ENCODE measurements at places on chromosomes 12 and 14. TPM values are rescaled to one million over a fixed set of nuclear protein-coding genes. Genes with fewer than 3 reads are reported as not detected.

Gene CISTR
- not detected for polyA plus RNA-seq

Gene SELPLG
- 3.3 TPM for polyA plus RNA-seq

Gene FGF6
- polyA plus RNA-seq = not detected

- no peak for DNase-seq
These were observed 363.7 kb downstream of the SOX5 start for GRCh38 chr12:23585782-23586163.

- DNase-seq = no peak
These were observed 5.3 kb upstream of the FOXN3 start for GRCh38 chr14:89422181-89422951.

GRCh38 chr12:109568486-109568885, 4.8 kb downstream of the MMAB start:
- DNase-seq = no peak

GRCh38 chr12:65637774-65638173, 186.5 kb upstream of the HMGA2 start:
- no peak for DNase-seq

- DNase-seq = no peak
These were observed 50.0 kb downstream of the FIGNL2 start for GRCh38 chr12:51798501-51798900.

DNA sequence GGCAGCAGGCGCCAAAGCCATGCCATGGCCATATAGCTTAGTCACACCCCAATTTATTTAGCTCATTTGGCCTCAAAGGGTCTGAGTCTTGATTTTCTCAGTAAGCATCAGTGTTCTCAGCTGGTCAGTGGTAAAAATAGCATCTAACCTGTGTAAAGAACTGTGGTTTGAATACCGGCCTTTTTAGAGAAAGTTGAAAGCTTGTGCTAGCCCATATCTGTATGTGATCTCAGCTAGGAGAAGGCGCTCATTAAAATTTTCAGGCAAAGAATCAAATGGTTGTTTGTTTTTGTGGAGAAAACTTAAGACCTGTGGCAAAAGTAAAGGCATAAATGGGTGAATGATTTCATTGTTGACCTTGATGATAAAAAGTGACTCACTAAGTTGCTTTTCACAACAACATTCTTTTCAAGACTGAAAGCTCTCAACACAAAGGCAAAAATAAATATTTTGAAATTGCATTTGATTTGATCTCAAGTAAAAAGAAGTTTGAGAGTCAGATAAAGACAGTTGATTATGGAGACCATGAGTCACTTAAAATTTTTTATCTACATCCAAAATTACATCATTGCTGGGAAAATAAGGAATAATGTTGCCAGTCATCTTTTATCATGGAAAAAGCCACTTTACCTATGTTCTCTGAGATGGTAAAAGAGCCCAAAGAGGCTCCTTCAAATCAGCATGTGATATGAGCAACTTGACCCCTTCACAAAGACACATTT, 128.5 kb upstream of the RGS6 start:
- no peak for DNase-seq

GRCh38 chr14:62957562-62957961, 87.7 kb downstream of the KCNH5 start:
- DNase-seq = no peak

DNA sequence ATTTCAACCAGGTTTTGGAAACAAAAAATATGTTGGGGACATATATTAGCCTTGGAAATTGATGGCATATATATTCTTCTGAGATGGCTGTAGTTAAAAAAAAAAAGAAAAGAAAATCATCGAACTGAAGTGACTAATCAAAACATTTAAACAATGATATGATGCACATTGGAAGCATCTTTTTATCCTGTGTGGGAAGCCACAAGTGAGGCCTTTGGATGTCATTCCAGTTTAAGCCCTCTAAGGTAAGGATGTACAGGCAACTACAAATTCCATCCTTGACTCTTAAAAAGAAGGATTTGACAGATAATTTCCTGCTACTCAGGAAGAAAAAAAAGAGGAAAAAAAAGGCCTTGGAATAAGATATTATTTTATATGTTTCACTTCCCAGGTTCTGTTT, 9.6 kb upstream of the PTPRB start:
- DNase-seq = no peak

- DNase-seq = no peak
These were observed 71.9 kb upstream of the POC1B start for GRCh38 chr12:89597770-89598169.

DNA sequence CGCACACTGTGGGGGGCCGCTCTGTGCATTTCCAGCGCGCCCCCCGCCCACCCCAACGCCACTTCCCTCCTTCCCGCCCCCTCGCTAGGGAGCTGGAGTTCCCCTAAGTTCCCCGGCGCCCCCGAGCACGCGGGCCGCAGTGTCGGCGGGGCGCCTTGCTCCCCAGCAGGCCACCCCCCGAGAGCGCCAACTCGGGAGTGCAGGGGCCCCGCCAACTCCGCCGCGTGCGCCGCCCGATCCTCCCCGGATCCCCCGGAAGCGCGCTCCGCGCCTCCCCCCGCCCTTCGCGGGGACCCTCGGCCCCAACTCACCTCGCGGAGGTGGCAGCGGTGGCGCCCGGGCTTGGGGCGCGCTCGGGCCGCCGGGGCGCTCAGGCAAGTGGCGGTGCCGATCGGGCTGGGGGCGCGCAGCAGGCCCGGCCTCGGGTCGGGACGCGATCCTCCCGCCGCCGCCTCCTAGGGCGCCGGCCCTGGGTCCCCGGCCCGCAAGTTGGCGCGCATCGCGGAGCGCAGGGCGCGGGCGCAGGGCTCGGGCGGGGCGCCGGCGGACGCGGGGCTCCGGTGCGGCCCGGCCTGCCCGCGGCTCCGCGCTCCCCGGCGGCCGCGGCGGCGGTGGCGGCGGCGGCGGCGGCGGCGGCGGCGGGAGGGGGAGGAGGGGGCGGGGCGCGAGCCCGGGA, at the start of gene NCOR2:
Gene NCOR2, minus strand, starts transcription at position 616 of the 676 bp plus-strand sequence. CDS start 72,361 bp downstream, outside the sequence.
- DNase-seq = no peak

DNA sequence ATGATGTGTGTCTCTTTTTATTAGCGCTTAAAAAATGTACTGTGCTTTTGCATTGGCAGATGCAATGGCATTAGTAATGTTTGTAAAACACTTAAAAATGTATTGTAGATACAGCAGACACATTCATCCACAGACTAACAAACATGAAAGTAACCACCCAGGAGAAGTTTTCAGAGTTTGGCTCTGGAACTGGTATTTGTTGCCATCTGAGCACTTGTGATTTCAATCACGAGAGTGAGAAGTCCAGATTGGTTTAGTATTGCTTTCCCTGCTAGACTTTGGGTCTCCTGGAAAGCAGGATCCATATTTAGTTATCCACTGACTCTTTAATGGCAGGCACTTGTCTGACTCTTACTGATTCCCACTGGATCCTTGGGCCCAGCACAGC, 13.2 kb downstream of the RASSF8 start:
- no peak for DNase-seq

DNA sequence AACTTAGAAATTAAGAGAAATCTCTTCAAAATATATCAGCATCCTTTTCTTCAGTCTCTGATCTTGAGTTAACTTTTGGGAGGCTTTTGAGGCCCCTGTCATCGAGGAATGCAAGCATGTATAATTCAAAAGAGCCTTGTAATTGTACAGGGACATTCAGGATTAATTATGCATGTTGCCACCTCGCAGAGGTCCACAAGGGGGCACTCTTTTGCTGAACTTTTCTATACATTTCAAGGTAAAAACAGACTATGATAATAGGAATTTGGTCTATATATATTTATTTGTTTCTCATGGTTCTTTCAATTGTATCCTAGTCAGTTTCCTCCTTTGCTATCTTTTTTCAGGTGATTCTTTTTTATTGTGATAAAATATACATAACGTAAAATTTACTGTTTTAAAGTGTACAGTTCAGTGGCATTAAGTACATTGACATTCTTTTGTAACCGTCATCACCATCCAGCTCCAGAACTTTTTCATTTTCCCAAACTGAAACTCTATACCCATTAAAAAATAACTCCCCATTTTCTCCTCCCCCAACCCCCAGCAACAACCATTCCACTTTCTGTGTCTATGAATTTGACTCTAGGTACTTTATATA, 47.0 kb upstream of the SLC2A13 start:
- DNase-seq = peak; percentile 15

Data from right lung (tissue), 10 donors.